ENCODE measurements at places on chromosomes 5 and 9.
A peak's percentile ranks its signal among the peaks of the same experiment; 100 is the strongest.

DNA sequence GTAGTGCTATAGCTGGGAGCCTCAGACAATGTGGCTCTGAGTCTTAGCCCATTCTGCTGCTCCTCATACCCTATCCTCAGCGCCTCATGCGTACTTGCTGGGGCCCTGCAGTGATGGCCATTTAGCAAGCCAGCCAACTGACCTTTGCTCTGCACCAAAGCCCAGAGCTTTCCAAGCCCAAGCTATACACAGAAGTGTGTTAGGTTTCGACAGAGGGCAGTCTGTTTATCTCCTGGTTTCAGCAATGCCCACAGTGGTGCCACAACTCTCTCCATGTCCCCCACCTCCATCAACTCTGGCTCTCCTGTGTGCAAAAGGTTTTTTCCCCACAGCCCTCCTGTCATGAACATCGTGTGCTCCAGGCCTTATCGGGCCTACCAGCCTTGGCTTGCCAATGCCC is 16.9 kb downstream of the GNG10 start:
- DNase-seq: no peak

DNA sequence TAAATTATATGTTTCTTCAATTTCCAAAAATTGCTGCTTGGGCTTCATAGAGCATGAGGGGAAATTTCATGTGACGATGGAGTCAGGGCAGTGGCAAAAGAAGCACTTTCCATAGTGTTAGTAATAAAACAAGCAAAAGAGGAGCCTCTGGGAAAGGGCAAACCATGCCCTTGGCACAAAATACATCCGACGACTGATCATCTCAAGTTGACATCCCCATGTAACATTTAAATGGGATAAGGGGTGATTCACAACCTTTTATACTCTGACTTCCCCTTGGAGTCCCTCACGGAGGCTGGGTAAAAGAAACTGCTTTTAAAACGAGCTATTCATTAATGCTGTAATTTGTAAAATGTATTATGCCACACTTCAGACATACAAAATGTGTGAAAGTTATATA is 161.4 kb upstream of the DMRT1 start:
- no peak for DNase-seq

DNA sequence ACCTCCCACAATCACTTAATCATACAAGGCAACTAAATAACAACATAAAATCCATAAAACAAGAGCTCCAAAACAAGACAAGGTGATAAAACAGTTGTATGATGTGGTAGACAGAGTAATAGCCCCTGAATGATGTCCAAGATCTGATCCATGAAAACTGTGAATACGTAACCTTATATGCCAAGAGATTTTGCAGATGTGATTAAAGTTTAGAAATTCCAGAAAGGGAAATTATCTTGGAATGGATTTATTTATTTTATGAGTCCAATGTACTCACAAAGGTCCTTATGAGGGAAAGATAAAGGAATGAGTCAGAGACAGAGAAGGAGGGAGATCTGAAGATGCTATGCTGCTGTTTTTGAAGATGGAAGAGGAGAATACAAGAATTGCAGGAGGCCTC is 1775.7 kb upstream of the C9orf72 start:
- DNase-seq: no peak

GRCh38 chr5:83988293-83988685 is 267.6 kb upstream of the HAPLN1 start:
- DNase-seq: no peak

DNA sequence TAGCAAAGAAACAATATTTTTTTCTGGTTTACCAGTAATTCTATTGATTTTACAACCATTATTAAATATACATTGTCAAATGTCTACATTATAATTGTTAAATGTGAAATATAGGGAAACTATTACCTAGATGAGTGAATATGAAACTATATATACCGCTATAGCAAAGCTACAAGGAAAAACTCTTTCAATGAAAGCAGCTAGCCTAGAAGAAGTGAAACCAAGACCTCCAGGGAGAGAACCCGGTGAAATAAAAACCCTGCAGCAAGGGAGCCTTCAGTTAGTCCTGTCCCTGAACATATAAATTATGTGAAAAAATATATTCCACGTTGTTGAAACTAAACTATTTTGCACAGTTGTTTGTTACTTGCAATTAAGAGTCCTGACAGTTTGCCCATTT is 913.1 kb downstream of the EFNA5 start:
- no peak for DNase-seq

DNA sequence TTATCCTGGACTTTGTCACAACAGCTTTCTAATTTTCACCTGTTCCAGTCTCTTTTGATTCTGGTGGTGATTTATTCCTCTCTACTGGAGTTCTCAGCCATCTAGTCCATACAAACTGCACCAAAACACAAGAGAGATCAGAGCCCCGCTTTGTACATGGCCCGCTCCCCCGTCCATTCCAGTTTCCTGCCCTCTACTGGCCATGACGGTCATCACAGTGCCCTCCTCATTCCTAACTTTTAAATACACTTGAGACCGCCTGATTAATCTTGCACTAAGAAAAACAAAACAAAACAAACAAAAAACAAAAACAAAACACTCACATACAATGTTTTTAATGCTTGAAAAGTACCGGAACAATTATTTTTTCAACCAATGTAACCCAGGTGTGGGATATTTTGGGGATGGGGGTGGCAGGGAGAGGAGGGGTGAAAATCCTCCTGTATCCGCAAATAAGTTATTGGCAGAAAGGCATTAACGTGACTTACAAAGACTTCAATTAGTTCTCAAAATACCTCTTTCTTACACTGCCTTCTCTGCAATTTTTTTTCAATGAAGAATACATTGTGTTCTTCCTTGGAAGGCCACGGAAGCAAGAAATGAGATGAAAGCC is 84.8 kb upstream of the PAM start:
- no peak for DNase-seq

GRCh38 chr9:135664266-135664665 is 1.2 kb downstream of the LCN9 start:
- no peak for DNase-seq

DNA sequence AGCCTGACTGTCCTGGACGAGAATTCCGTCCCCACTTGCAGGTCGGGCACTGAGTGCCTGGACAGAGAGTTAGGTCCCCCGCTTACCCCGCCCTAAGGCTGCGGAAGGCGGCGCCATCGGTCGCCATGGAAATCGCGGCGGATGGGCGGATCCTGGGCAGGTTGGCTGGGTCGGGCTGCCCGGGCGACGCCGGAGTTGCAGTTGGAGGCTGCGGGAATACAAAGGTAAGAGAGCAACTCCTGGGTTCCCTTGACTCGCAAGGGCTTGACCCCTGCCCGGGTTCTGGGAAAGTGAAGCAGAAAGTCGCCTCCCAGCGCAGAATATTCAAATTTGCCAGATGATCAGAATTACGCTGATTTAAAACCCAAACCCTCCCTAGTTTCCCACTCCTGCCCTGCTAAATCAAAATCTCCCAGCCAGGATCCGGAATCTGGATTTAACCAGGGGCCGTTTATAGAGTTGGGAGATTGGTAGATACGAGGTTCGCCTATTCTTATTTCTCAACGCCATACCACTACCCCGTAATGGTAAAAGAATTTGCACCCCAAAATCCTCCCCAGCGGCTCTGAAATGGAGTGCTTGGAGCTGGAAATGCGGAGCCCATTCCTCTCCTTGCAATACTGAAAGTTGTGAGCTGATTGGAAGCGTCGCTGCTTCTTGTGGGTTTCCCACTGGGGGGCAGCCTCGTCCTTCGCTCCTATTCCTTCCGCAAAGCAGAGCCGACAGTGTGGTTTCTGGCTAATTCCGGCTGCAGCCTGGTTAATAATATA is 156.4 kb upstream of the RASEF start:
- no peak for DNase-seq

- no peak for DNase-seq
These were observed 35.7 kb upstream of the LHX2 start for GRCh38 chr9:123975871-123976270.

DNA sequence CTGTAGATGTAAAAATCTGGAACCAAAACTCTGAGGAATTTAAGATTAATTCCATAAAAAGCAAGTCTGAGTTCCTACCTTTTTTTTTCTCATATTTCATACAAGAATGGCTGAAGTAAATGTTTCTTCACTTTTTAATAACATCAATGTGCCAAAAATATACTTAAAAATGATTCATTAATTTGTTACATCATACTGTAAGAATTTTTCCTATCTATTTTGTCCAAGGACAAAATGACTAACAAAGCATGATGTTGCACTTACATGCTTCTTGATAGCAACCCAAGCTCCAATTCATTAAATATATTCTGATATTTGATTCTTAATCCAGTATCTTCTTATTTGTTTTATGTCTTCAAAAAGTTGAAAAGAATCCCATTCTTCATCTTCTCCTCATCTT is 988.3 kb downstream of the TLE1 start:
- no peak for DNase-seq

GRCh38 chr9:126621061-126621918 is 7.6 kb downstream of the LMX1B start:
- no peak for DNase-seq

- no peak for DNase-seq
These were observed 581.6 kb upstream of the CDH9 start for GRCh38 chr5:27619982-27620381.

GRCh38 chr5:43063721-43064171 is 23.6 kb upstream of the ANXA2R start:
- no peak for DNase-seq

DNA sequence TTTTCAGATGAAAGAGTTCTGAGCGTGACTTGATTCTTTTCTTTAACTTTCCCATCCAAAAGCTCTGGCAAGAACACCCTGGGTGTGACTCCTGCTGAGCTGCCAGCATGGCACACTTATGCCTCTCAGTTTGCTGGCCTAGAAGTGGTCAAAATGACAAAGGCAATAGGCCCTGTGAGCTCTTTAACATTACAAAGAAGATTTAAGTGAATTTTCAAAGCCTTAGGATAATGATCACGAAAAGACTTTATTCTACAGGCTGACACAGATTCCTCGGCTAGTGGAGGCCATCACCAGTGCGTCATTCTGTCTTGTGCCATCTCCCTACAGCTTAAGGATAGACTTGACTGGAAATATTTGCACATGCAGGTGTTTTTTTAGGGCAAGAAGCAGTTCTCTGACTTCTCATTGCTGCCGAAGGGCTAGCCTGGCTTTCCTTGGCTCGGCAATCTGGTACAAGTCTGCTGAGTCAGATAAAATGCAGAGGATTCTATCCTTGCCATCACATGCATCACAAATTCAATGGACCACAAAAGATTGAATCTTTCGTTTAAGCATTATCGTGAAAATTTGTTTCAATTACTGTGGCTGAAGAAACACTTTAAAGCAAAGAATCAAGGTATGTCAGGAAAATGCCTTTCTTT is 311.5 kb downstream of the COX7C start:
- no peak for DNase-seq

DNA sequence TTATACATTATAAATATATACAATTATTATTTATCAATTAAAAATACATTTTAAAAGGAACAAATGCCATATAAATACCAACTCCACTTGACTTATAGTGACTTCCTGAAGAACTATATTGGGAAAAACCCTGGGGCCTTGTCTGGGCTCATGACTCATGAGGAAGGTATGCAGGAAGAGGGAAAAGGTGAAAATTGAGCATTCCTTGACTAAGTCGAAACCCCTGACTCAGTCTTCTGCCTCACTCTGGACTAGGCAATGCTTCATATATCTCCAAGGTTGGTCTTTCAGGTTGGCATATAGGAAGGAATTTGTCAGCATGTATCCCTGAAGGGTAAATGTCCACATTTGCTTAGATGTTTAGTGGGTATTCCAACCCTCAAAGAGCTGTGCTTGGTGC is 78.5 kb downstream of the SH3TC2 start:
- DNase-seq: no peak

DNA sequence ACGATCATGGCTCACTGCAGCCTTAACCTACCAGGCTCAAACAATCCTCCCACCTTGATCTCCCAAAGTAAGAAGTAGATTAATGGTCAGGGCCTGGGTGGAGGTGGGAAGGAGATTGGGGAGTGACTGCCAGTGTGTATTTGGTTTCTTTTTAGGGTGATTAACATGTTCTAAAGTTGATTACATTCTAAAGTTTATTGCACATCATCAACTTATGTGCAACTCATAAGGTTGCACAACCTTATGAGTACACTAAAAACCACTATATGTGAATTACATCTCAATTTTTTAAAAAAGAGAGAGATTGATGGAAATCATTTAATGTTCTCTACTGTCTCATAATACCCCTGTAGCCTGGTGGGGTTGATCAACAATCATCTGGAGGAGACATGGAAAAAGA is 218.1 kb downstream of the AOPEP start:
- no peak for DNase-seq

GRCh38 chr5:164353155-164353554 is 847.7 kb downstream of the MAT2B start:
- DNase-seq: no peak

DNA sequence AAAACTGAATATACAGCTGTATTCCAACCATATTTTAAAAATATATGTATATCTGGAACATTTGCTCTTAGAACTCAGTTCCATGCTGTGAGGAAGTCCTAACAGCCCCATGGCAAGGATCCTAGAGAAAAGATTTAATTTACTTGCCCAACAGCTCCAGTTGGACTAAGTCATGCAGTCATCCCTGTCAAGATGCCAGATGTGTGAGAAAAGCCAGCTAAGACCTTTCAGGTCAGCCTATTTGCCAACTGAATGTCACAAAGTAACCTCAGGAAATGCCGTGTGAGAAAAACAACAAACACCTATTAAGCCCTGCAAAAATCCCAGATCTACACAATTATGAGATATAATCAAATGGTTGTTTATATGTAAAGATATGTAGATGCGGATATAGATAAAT is 416.3 kb downstream of the NR2F1-AS1 start:
- no peak for DNase-seq

GRCh38 chr9:71242081-71242480 is 120.7 kb upstream of the TRPM3 start:
- DNase-seq: no peak

GRCh38 chr9:82091100-82091499 is 102.5 kb downstream of the SPATA31D1 start:
- DNase-seq: no peak

DNA sequence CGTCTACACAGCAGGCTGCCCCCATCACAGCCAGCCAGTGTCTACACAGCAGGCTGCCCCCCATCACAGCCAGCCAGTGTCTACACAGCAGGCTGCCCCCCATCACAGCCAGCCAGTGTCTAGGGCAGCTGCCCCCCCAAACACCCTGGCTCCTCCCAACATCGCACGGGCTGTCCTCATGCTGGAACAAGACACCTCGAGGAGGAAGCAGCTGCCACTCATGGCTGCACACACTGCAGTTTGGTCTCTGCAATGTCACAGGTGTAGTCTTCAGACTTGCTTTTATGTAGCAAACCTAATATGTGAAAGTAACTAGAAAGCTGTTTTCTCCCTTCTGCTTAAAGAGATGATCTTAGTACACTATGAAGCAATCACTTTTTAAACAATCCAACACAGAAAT is 9.7 kb downstream of the LRRC14B start:
- no peak for DNase-seq

GRCh38 chr9:98101868-98102273 is 17.2 kb downstream of the TRIM14 start:
- DNase-seq: peak; percentile 70

GRCh38 chr9:78311886-78312524 is 15.1 kb downstream of the PSAT1 start:
- DNase-seq: no peak

Data from activated T-helper 1 cell treated with Interleukin-2 at 50 U/mL for 16 hours (primary cell).